ENCODE measurements at places on chromosomes 4 and X.

DNA sequence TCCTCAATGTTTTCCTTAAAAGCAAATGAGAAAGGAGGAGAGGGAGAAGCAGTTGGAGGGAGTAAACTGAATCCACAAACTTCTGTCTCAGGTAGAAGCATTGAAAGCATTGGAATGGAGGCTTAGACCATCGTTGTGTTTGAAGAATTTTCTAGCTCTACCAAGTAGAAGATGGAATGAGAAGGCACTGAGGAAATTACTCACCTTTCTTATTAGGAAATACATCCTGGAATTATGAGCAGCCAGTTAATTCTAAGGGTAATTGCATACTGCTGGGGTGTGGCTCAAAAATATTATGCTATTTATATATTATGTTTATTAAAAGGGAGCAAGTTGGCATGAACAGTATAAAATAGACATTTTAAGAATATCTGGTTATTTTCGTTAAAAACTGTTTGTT lies 12.9 kb downstream of the PGM2 start:
- DNase-seq = no peak

DNA sequence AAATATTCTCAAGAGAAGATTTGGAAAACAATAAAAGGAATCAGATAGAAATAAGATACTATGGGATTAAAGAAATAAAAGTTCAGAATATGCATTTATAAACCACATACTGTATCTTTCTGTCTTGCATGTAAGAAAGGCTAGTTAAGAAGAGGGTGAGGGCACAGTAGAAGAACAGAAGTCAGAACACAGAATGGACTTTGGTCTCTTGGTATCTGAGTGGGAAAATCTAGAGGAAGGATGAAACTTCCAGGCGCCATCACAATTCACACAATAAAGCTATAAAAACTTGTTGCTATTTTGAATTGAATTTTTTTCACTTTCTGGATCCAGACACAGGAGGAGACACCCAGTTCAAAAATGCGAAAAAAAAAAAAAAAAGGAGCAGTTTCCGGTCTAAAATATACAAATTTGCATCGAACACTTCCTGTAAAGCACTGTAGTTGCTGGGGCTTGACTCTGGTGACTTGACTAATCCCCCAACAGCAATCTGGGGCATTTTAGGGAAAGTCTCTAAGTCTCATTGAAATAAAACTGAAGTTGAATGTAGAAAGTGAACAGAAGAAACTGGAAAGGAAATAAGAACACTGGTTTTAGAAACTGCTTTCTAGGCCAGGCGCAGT lies 8.1 kb upstream of the NAAA start:
- no peak for DNase-seq

DNA sequence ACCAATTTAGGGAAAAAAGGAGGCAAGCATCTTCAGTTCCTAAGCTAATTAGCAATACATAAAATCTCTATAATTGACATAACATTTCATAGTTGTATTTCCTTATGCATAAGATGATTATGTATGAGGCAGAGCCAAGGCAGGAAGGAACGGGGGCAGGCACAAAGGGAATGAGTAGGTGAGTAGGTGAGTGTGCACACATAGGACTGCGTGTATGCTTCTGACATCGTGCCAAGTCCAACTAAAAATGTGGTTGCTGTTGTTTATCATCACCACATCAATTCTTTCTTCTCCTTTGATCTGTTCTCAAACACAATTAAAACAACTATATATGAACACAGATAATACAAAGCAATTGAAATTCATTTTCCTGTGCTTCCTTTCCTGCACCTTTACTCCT lies 131.2 kb downstream of the UNC5C start:
- no peak for DNase-seq

DNA sequence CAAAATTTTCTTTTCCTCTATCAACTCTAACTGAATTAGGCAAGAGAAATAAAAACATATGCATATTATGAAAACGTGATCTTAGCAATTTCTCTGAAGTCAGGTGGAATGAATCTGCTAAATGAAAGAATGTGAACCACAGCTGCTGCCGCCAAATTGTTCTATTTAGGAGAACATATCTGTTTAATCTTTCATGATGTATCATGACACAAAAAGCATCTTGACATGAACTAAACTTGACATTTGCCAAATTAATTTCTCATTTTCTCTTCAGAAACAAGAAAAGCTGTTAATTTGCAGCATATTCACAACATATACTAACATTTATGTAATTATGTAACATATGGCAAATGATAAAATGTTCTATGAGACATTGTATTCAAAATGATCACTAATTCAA lies 1237.9 kb downstream of the TECRL start:
- DNase-seq = no peak

- no peak for DNase-seq
Observed at GRCh38 chr4:133592106-133592505, 443.0 kb downstream of the PCDH10 start.

DNA sequence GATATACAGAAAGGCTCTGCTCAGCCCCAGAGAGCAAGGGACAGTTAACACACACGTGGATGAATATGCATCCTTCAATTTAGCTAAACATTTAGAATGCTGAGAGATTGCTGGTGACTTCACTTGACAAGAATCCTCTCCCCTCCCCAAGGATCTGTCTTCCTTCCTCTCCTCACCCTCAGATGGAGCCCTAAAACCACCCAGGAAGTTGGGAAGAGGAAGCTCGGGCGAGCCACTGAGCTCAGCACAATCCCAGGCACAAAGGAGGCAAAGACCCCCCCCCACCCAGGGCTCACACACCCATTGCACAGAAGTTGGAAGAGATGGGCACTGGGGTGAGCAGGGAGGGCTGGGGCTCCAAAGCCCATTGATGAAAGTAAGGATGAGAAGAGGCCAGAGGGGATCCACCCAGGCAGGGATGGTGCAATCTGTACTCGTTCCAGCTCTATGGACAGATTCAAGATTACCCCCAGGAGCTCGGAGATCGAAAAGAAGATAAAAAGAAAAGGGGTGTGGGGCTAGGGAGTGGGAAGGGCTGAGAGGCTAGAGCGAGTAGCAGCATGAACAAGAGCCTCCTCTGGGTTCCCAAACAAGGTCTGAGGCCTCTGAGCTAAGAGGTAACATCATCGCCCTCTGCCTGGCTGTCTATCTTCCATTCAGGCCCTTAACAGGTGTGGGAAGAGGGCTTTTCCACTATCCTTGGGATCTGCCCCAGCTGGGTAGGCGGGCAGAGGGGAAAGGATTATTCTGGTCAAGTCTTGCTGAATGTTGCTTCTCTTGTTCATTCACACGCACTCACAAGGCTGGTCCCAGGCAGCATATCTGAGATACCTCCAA lies 1.2 kb downstream of the TFE3 start:
- DNase-seq = peak; percentile 25

- DNase-seq = no peak
Observed at GRCh38 chr4:26717332-26717731, 133.4 kb downstream of the TBC1D19 start.

GRCh38 chrX:41335198-41335957 lies 1.4 kb downstream of the DDX3X start:
- no peak for DNase-seq

GRCh38 chrX:136879001-136879687 lies 1.4 kb downstream of the RBMX start:
- DNase-seq = no peak

GRCh38 chr4:79185526-79186045 lies 140.3 kb downstream of the NAA11 start:
- no peak for DNase-seq

- peak; percentile 41 for DNase-seq
Observed at GRCh38 chr4:76896614-76897535, 1.1 kb downstream of the SOWAHB start.

- DNase-seq = no peak
Observed at GRCh38 chr4:26094911-26095310, 180.9 kb downstream of the SMIM20 start.

GRCh38 chr4:40337051-40337450 lies 1.9 kb downstream of the CHRNA9 start:
- DNase-seq = no peak

GRCh38 chrX:17359500-17359899 lies 15.5 kb upstream of the NHS start:
- DNase-seq = no peak

- DNase-seq = no peak
Observed at GRCh38 chr4:78722320-78722719, 53.8 kb upstream of the BMP2K start.

- DNase-seq = no peak
Observed at GRCh38 chrX:67674741-67675140, 130.9 kb downstream of the AR start.

- no peak for DNase-seq
Observed at GRCh38 chrX:14038375-14039085, 8.8 kb upstream of the GEMIN8 start.

DNA sequence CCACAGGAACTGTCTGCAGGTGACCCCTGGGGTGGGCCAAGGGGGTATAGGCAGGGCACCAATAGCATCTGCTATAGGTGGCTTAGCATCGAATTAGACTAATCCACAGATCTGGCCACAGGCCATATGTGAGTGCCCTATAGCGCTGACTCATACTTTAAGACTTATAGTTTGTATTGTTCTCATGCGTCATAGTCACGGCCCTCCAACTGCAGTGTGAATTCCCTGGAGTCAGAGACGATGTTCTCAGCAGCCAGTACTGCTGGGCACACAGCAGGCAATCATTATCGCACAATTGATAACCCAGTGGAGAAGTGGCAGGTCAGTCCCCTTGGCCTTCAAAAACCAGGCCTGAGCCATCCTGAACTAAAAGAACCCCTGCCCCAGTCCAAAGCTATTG lies 58.1 kb downstream of the ADGRG2 start:
- no peak for DNase-seq

- DNase-seq = no peak
Observed at GRCh38 chr4:159209249-159209648, 106.4 kb downstream of the RAPGEF2 start.

DNA sequence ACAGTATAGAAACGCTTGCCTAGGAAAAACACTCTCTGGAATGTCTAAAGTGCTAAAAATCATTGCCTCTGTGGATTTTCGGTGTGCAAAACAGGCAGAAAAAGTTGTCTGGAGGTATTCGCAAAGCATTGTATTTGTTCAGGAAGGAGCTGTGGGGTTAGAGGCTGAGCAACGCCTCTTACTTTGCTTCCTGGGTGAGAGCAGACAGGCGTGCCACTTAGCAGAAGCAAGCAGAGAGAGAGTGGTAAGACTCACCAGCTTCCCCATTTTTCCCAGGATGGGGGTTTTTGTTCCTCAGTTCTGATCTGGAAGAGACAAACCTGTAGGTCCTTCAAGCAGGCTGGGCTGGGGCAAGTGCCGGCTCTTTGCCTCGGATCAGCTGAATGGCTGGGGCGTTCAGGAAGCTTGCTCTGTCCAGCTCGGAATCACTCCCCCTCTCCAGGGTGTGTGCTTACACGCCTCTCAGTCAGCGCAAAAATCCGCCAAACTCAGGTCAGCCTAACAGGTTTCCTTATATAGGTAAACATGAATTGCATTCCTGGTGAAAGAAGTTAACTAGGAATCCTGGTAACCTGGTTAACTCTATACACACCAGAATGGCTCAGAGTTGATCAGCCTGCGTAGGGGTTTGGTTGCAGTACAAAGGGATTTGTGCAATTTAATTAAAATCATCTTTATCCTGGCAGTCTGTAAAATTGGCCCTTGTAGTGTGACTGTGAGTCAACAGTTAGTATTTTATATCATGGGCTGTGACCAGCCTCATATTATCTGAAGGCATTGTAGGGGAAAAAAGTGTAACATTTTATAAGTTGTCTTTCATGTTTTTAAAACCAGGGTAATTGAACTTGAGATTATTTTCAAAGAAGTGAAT lies 213.1 kb upstream of the MID1 start:
- DNase-seq = no peak

GRCh38 chrX:45596188-45596808 lies 395.6 kb upstream of the DIPK2B start:
- DNase-seq = no peak

GRCh38 chrX:332496-332860 lies 13.9 kb upstream of the GTPBP6 start:
- DNase-seq = no peak

DNA sequence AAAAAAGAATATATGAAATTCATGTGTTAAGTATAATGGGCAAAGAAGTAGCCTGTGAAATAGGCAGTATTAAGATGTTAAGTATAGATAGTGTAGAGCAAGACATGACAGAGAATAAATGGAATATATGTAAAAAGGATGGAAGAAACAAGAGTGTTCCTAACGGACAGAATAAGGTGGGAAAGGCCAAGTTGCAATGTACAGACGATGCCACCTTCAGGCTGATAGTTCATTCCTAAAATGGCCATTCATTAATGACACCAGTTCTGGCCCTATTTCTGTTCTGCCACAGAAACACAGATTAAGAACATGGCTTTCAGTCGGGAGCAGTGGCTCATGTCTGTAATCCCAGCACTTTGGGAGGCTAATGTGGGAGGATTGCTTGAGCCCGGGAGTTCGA lies 4.4 kb upstream of the FAM184B start:
- DNase-seq = no peak

DNA sequence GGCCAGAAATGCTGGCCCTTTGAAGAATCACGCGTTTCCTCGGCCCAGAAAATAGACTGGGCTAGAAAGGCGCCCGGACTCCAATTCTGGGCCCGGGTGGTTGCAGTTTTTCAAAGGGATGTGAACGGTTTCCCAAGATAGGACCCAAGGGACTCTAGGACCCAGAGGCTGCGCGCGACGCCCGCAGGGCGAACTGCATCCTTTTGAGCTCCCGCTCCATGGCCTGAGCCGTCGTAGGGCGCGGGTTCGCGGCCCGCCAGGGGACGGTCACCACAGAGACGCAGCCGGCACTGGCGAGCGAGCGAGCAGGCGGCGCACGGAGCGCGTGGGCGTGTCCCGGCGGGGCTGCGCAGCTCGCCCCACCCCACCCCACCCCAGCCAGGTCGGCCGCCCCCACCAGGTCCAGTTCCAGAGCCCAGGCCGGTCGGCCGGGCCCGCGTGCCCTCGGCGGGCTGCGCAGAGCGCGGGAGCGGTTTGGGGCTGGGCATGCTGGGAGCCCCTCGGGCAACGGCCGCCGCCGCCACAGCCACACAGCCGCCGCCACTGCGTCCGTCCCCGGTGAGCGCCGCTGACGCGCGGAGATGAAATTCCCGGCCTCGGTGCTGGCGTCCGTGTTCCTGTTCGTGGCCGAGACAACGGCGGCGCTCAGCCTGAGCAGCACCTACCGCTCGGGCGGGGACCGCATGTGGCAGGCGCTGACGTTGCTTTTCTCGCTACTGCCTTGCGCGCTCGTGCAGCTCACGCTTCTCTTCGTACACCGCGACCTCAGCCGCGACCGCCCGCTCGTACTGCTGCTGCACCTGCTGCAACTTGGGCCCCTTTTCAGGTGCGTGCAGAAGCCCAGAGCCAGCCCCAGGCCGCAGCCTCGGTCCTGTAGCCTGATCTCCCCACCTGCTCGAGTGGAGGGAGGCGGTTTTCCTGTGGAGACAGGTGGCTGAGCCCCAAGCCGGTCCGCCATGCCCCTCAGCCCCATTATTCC lies at the start of gene XK:
TSS of gene XK (plus strand) at position 411 of the 979 bp plus-strand sequence. CDS start at position 582, 171 bp downstream.
- DNase-seq = peak; percentile 32

- DNase-seq = no peak
Observed at GRCh38 chr4:172393220-172393619, 580.0 kb downstream of the GALNTL6 start.
